ENCODE measurements at places on chromosomes 11 and 22.

GRCh38 chr11:72396041-72396440, 38.3 kb downstream of the CLPB start:
- no peak for DNase-seq

GRCh38 chr11:111303461-111303860, 5.1 kb downstream of the POU2AF3 start:
- DNase-seq = no peak

DNA sequence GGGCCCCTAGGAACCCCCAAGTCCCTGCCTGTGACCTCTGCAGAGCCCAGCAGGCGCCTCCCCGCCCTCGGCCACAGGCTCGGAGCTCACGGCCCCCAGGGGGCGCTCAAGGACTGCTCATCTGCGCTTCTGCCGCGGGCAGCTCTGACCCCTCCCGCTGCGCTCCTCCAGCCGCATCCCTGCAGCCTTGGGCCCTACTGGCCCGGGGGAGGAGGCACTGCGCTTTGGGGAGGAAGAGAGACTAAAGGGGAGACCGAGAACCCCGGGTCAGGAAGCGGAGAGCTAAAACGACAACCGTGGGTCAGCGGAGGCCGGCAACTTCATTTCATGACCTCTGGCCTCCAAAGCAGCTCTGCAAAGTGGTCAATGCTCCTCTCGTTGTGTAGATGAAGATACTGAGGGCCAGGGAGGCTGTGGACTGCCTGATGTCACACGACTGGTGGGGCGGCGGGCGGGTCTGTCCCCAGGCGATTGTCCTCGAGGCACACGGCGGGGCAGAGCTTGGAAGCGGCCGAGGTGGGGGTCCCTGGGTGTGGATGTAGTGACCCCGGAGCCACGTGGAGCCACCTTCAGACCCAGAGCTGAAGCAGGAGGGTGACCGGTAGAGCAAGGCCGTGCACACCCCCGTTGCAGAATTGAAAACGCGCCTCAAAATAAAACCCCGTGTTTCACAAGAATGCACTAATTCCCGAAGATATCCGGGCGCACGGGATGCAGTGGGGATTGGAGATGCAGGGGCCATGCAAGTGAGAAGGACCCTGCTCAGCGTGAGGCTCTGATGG, 2.7 kb upstream of the KRTAP5-6 start:
- DNase-seq = peak; percentile 90

DNA sequence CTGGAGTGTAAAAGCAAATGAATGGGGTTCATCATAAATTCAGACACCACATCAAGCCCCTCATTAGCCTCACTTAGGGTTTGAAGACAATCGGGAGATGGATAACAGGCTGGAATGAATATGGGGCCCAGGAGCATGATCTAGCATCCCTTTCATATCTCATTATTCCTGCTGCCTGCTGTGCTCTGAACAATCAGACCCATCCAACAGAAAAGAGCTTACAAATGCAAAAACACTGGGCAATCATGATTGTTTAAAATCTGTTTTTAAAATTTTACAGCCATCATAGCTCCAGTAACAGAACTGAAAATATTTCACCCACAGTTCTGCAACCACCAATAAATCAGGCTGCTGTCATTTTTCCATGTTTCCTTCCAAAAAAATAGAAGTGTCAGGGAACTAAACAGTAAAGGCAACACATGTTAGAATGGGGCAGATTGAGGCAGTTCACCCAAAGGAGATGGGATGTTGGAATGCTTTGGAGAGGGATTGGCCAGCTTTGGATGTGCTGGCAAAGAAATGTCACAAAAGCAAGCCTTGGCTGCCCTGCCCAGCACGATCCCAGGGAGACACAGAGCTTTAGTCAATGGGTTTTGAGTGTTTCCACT, 47.8 kb upstream of the BMAL1 start:
- DNase-seq = no peak

DNA sequence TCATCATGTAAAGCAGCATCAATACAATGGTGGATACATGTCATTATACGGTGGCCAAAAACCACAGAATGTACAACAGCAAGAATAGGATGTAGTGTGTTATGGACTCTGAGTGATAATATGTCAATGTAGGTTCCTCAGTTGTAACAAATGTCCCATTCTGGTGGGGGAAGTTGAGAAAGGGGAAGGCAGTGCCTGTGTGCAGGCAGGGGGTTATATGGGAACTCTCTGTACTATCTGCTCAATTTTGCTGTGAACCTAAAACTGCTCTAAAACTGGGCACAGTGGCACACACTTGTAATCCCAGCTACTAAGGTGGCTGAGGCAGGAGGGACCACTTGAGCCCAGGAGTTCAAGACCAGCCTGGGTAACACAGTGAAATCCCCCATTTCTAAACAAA, 5.9 kb downstream of the CHKA start:
- DNase-seq = no peak

GRCh38 chr22:39655004-39655579, 84.5 kb downstream of the CACNA1I start:
- DNase-seq = no peak

GRCh38 chr11:19869946-19870589, 157.4 kb downstream of the NAV2 start:
- no peak for DNase-seq

DNA sequence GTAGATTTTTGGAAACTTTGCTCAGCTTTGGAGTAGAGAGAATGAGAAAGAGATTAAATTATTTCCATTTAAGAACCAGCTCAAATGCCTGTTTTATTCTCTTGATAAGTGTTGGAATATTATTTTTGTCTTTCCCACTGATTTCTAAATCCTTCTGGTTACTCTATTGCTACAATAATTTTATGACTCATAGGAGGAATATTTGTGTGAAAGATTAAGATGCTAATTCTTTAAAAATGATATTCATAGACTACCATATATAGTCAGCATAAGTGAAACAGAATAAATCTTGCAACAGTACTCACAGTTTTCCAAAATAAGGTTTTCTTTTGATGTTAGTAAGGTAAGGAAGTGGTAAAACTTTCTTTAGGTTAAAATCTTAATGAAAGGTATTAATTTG, 60.9 kb downstream of the YAP1 start:
- peak; percentile 56 for DNase-seq

DNA sequence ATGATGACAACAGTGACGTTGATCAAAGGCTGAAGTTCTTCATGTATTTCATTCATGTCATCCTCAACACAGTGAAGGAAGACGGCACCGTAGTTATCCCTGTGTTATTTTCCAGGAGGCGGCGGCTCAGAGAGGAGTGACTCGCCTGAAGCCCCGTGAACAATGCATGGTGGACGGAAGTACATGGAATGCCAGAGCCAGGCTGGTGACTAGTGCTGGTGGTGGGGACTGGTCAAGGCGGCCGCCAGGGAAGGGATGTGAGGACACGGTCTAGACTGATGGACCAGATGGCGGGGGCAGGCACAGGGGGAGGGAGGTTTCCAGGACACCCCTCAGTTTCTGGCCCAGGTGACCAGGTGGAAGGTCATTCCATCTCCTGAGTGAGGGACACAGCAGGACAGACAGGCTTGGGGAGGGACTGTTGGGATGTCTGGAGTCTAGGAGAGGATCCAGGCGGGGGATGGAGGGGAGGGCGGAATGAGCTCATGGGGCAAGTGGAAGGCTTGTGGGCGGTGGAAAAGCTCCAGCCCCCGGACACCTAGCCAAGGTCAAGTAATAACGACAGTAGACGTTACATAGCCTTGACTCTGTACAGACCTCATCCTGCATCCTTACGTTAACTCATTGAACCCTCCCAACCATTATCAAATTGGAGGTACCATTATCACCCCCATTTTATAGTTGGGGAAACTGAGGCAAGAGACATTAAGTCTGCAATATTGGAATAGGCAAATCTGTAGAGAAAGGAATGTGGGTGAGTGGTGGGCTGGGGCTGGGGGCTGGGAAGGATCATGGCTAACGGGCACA, 16.0 kb upstream of the PICK1 start:
- DNase-seq = no peak

DNA sequence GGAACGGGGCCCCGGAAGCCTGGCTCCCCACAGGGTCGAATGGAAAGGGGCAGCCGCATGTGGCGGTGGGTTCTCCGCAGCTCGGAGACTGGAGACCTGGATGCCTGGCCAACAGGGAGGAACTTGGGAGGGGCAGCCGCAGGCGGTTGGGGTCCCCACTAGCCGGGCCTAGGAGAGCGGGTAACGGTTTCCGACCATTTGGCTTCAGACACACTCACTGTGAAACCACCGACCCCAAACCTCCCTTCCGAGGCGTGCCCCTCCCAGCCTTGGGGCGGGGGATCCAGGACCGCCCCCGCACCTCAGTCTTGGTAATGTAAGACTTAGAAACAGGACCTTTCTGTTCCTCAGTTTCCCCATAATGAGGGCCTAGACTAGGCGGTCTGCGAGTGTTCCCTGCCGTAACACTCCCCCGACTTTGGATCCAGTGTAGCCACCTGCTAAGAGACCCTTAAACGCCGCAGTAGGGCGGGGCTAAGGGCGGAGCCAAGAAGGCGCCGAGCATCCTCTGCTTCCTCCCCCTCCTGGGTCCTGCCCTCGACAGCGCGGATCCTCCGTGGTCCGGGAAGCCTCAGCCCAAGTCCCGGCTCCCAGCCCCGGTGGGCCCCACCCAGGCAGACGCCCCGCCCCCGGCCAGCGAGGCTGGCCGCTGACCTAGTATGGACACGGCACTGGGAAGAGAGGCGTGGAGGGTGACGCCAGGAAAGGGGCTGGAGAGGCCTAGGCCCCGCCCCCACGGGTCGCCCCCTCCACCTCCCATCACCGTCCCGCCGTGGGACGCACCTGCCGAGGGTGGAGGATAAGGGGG, 1.8 kb upstream of the RASGRP2 start:
- DNase-seq = no peak

GRCh38 chr11:71309181-71309580, 56.8 kb upstream of the SHANK2 start:
- no peak for DNase-seq

GRCh38 chr22:48076008-48076407, 1313.6 kb downstream of the TBC1D22A start:
- DNase-seq = no peak

GRCh38 chr11:82832983-82833382, 67.2 kb downstream of the PRCP start:
- DNase-seq = no peak

GRCh38 chr11:7418061-7418460, 67.2 kb upstream of the OLFML1 start:
- no peak for DNase-seq

GRCh38 chr11:27410272-27410671, 47.3 kb upstream of the CCDC34 start:
- no peak for DNase-seq

- no peak for DNase-seq
Observed at GRCh38 chr11:87030458-87031054, 7.2 kb upstream of the TMEM135 start.

GRCh38 chr11:27963370-27963769, 144.6 kb downstream of the KIF18A start:
- no peak for DNase-seq

DNA sequence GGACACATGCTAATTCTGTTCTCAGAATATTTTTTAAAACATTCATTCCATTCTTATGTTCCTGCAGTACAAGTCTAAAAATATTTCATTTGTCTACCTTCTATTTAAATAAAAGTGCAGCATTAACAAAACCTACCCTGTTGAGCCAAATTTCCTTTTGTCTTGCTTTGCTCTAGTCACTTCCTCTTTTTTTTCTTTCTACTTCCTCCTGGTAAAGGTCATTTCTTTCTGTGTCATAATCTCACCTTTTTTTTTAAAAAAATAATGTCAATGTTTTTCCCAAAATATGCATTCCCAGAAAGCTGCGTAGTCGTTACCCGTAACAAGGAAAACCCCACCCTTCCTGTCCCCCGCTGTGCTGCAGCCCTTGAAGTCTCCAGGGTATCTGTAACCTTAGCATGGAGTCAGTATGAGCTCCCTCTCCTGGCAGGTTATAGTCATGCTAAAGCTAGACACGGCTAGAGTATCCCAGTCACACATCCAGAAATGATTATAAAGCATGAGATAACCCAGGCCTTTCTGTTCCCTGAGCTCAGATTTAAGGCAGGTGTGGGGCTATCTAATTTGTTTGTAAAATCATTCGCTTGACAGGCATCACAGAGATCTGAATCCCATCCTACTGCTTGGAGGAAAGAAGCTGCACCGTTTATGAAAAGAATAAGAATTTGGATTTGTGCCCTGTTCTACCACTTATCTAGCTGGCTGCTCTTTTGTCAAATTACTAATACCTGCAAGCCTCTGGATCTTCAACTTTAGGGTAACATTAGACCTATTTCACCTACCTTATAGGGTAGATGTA, 51.1 kb upstream of the EED start:
- peak; percentile 88 for DNase-seq

GRCh38 chr22:42301077-42301741, 30.8 kb upstream of the TCF20 start:
- no peak for DNase-seq

GRCh38 chr22:25223269-25223850, 3.9 kb downstream of the CRYBB2 start:
- no peak for DNase-seq

- no peak for DNase-seq
Observed at GRCh38 chr11:129275828-129276227, 83.7 kb upstream of the ARHGAP32 start.

GRCh38 chr22:44362249-44363012, 49.7 kb upstream of the SHISAL1 start:
- no peak for DNase-seq

DNA sequence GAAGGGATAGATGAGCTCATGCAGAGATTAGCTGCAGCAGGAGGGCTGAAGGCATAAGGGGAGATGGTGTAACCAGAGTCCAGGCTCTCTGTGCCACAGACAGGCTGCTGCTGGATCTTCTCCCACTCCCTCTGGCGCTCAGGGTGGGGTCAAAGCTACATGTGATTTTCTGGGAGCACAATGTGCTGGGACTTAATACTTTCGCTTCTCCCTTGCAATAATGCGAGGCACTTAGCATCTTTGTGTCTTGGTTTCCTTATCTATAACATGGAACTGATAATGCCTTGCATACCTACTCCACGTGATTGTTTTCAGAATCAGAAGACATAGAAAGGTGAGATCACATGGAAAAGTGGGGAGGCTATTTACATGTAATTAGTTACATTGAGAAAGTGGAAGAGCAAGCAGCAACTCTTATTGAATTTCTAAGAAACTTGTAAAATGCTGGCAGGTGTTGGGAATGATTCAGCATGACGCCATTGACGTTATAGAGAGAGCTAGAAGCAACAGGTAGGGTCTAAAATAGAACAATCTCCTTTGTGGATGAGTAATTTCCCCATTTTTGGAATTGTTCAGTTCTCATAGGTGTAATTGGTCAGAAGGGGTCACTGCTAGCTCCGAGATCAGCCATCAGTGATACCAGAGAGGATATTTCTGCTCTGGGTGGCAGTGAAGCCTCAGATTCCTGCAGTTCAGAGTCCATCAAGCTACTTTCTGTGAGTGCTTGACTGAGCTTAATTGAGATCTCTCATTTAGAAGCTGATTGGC, 8.2 kb upstream of the OR9I1 start:
- DNase-seq = no peak

- DNase-seq = no peak
Observed at GRCh38 chr11:17548444-17548843, 1.4 kb downstream of the OTOG start.

DNA sequence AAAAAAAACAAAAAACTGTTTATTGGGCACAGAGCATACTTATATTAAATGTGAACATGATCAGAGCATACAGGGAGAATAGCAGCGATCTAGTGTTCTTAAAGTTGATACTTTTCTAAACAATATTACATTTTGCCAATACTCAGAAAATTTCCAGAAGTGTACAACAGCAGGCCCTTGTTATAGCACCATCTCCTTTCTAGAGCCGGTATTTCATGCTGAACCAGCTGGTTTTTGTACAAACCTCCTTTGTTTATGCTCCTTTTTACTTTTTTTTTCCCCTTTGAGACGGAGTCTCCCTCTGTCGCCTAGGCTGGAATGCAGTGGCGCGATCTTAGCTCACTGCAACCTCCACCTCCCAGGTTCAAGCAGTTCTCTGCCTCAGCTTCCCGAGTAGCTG, 90.7 kb downstream of the PPP6R3 start:
- DNase-seq = no peak

- no peak for DNase-seq
Observed at GRCh38 chr22:46568102-46568809, 30.8 kb upstream of the CELSR1 start.

All from HTR-8/SVneo (cell line).